H1 (cell line): ENCODE measurements at places on chromosomes 2 and 18. TPM values are rescaled to one million over a fixed set of nuclear protein-coding genes. Genes with fewer than 3 reads are reported as not detected.

POTEJ gene
- 0.08 TPM in 1 of 2 replicates, not detected in the other for polyA plus RNA-seq

CTAGE1 gene
- not detected in 2 replicates for polyA plus RNA-seq

AKAIN1 gene
- polyA plus RNA-seq: not detected in 2 replicates

ADGRF3 gene
- 0.31 and 0.54 TPM in 2 replicates for polyA plus RNA-seq

TMEM214 gene
- polyA plus RNA-seq: 71.0 and 100 TPM in 2 replicates

CCDC68 gene
- 0.06 TPM in 2 replicates for polyA plus RNA-seq

OSGEPL1 gene
- 4.8 and 7.1 TPM in 2 replicates for polyA plus RNA-seq

CFAP65 gene
- polyA plus RNA-seq: 0.38 and 0.45 TPM in 2 replicates

ADCYAP1 gene
- 0.02 and 0.14 TPM in 2 replicates for polyA plus RNA-seq

ASB18 gene
- polyA plus RNA-seq: not detected in 2 replicates

LAPTM4A gene
- polyA plus RNA-seq: 274 and 419 TPM in 2 replicates

ABCG8 gene
- 0.02 TPM in 1 of 2 replicates, not detected in the other for polyA plus RNA-seq

SLC11A1 gene
- 0.13 and 0.20 TPM in 2 replicates for polyA plus RNA-seq

ZAP70 gene
- polyA plus RNA-seq: 0.15 and 0.20 TPM in 2 replicates

GPAT2 gene
- polyA plus RNA-seq: 0.26 and 0.69 TPM in 2 replicates

PMAIP1 gene
- polyA plus RNA-seq: 51.7 and 51.9 TPM in 2 replicates

GRCh38 chr2:1432726-1433125 is 19.5 kb downstream of the TPO start:
- no peak for DNase-seq

DNA sequence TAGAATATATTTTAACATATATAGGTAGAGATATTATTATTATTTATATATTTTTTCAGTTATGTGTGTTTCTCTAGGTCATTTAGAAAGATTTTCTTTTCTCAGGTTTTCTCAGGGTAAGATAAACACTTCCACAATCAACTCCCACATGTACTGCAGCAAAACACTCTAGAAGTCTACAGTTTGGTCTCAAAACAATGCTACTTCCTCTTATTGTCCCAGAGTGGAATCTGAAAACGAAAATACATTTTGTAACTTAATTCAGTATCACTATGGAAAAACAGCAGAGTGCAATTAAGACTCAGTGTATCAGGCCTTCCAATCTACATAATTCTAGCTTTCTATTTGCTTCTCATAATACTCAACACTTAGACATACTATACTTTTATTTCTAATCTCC is 190.1 kb upstream of the SLC35G4 start:
- DNase-seq: no peak

GRCh38 chr2:99285526-99285925 is 15.5 kb downstream of the LYG1 start:
- DNase-seq: no peak

- no peak for DNase-seq
Observed at GRCh38 chr18:78496079-78496478, 483.5 kb upstream of the SALL3 start.

DNA sequence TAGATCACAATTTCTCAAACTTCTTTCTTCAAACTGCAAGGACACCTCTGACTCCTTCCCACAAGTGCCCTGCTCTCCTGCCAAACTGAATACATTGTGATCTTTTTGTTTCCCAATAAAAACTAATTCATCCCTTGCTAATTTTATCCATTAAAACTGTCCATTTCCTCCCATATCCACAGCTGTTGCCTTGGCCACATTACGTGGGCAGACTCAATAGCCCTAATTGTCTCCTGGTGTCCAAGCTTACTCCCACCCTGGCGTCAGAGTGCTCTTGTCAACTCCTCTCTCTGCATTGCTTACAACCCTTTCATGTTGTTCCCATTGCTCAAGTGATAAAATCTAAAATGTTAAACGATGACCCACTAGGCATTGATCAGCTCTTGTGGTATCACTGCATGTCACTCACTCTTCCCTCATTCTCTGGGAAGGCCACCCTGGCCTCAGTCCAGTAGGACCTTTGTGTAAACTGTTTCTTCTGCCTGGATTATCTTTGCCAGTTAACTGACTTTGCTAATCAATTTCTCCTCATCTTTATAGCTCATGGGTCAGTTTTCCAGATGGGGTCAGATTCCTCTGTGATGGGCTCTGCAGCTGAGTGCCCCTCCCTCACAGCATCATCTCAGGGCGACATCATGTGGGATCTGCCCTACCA is 525.0 kb downstream of the SLC4A3 start:
- DNase-seq: no peak

GRCh38 chr2:102049756-102050443 is 58.1 kb downstream of the IL1R2 start:
- DNase-seq: no peak

DNA sequence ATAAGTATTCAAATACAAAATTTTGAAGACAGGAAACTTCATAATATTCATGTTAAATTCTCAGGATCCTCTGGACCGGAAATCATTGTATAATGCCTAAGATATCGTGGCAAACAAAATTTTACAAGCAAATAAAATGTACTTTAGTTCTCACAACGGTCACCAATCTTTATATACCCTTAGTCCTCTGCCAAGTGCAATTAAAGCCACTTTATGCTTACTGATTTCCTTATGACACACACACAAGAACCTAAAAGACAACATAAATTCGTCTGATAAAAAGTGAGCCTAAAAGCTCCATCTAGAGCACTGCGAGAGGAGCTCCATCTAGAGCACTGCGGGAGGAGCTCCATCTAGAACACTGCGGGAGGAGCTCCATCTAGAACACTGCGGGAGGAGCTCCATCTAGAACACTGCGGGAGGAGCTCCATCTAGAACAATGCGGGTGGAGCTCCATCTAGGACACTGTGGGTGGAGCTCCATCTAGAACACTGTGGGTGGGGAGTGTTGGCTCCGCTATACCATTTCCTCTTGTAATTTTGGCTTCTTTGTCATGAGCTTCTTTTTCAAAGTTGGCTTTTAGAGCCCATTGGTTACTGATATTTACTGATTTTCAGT is 15.9 kb downstream of the ATP8B1 start:
- no peak for DNase-seq

DNA sequence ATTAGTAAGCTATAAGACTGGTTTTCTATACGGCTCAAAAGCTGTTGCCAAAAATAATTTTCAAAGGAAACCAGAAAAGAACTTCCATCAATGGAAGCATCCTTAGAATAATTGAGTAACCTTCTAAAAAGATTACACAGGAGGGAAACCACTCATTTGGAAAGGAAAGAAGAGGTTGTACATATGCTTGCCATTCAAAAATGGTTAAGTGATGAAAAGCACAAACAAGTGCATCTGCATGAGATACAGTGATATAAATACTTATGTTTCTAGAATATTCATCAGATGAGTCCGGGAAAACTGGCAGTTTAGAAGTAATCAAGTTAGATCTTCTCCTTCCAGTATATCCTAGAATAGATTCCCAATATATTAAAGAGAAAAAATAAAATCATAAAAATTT is 20.1 kb upstream of the SMAD2 start:
- no peak for DNase-seq

DNA sequence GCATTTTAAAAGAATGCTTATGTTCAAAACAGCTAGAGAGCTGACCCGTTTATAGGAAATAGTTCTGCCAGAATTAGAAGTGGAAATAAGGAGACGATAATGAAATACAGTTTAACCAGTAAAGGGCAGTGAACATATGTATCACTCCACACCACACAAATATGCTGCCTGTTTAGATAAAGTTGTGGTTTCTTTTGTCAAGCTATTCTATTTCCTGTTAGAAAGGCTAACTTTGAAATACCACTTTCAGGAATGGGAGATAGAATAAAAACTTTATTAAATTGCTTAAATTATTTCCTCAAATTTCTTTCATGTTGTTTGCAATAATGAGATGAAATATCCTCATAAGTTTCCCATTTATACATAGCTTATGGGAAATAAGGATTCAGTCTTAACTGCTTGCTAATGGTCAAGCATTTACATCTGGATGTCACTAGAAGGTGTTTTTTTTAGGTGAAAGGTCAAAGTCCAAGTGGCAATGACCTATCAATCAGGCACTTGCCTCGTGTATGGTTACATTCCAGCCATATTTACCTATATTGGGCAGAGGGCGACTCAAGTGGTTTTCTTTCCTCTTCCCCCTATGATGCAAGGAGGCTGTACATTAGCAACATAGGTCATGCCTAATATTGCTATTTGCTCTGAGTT is 148.9 kb downstream of the ZEB2 start:
- DNase-seq: no peak

DNA sequence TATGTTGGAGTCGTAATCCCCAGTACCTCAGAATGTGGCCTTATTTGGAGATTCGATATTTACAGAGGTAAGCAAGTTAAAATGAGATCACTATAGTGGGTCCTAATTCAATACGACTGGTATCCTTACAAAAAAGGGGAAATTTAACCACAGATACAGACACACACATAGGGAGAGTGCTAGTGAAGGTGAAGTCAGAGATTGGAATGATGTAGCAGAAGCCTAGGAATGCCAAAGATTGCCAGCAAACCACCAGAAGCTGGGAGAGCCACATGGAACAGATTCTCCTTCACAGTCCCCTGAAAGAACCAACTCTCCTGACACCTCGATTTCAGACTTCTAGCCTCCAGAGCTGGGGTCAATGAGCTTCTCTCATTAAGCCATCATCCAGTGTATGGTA is 17.7 kb upstream of the ACTR3 start:
- no peak for DNase-seq

DNA sequence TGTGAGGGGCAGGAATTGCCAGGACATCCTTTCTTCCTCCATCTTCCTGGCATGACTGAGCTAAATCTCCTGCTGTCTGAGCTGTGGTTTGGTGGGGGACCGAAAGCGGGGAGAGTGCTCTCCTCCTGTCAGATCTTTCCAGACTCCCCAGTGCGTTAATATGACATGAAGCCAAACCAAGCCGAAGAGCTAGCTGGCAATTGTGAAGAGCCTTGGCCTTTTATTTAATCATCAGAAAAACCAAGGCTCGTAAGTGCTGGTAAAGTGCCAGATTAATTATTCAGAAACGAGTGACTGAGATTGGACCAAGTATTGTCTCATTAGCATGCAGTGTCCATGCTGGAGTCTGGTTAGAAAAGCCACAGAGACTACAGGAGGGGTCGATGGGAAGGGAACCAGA is 14.5 kb upstream of the LRPPRC start:
- no peak for DNase-seq

DNA sequence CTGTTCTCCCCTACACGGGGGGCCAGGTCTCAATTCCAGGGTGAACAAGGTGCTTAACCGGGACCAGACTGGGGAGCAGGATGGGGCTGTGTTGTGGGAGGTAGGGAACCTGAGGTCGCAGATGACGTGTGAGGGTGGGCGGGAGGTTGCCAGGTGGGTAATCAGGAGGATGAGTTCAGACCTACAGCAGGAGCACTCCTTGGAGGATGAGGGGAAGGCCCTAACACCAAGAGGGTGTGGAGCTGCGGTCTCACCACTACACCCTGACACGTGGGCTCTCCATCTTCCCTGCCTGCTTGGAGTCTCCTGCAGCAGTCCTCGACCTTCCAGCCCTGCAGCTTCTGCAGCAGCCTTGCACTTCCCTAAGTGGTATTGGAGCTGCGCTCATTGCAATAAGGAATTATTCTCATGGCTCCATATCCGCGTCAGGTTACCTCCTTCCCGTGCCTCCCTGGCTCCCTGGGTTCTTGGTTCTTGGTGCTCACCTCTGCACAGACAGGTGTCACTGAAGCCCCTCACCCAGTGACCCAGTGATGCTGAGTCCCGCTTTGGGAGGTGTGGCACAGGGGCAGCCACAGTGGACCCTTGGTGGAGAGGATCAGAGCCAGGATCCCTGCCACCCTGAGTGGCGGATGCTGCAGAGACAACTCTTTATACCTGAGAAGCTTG is 15.5 kb downstream of the SH3BP4 start:
- no peak for DNase-seq

DNA sequence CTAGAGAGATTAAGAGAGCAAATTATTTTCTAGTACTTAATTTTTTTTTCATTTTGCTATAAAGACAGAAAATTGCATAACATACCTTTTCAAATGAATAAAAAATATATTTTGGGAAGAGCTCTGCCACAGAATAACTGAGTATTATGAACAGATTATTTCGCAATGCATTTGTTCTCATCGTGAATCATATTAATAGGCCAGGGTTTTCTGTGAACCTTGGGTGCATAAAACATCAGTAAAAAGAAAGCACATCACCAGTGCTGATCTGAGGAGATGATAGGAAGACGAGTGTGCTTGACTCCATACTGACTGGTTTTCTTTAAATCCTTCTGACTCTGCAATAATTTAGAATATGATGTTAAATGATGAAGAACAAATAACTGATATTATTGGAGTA is 409.1 kb downstream of the CPS1 start:
- DNase-seq: no peak

GRCh38 chr2:163157411-163157810 is 318.8 kb upstream of the KCNH7 start:
- no peak for DNase-seq

GRCh38 chr2:21498016-21498415 is 374.2 kb downstream of the TDRD15 start:
- DNase-seq: no peak

DNA sequence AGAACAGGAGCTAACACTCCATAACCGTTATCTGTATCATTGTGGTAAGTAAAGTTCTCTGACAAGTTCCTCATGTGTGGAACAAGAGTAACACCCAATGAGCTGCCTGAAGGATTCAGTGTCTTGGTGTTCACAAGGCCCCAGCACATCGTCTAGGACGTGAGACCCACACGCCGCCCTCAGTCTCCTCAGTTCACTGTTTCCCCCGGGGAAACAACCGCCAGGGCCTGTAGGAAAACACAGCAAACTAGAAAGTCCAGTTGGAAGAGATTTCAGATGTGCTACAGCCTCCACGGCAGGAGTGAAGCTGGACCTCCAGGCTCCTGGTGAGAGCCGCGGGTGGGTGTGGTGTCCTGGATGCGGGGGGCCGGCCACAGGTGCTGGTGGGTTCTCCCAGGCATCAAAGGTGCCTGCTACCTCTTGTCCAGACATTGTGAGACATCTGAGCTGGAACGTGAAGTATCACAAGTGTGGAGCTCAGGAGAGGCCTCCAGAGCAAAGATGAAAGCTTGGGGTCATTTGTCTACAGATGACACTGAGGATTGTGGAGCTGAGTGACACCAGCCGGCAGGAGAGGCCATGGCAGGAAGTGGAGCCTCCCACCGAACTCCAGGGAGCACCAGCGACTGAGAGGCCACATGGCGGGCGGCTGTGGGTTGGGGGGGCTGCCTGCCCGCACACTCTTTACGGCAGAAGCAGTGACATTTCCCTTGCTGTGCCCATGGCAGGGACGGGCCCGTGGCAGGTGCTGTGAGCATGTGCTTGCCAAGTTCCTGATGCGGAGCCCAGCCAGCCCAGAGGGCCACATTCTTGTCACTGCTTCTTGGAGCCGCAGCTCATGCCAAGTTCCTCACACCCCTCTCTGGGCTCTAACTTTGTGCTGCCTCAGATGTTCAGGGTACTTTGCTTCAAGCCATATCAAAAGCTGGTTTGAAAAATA is 131.2 kb downstream of the TMEM18 start:
- DNase-seq: no peak

DNA sequence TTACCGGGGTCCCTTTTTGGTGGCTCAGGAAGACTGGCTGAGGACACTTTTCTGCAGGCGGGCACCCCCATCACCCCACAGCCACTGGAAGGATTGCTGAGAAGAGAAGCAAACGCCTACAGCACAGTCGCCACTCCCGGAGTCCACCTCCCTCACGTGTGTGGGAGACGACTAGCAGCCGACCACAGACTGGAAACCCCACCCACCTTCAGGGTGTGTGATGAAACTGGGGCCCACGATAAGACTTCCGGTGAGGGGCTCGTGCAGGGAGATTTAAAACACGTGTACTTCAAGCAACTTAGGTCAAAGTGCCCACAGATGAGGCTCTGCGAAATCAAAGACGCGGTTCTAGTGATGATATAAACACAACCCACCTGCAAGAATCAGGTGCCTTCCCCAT is 26.3 kb downstream of the MBP start:
- DNase-seq: no peak
